ENCODE measurements at places on chromosomes 1 and 21.

- DNase-seq: no peak
These were observed 11.9 kb downstream of the RCSD1 start for GRCh38 chr1:167641786-167642500.

- no peak for DNase-seq
These were observed 15.5 kb upstream of the ACTRT2 start for GRCh38 chr1:3005771-3006170.

- no peak for DNase-seq
These were observed 413 bp downstream of the EFCAB7 start for GRCh38 chr1:63523738-63524137.

DNA sequence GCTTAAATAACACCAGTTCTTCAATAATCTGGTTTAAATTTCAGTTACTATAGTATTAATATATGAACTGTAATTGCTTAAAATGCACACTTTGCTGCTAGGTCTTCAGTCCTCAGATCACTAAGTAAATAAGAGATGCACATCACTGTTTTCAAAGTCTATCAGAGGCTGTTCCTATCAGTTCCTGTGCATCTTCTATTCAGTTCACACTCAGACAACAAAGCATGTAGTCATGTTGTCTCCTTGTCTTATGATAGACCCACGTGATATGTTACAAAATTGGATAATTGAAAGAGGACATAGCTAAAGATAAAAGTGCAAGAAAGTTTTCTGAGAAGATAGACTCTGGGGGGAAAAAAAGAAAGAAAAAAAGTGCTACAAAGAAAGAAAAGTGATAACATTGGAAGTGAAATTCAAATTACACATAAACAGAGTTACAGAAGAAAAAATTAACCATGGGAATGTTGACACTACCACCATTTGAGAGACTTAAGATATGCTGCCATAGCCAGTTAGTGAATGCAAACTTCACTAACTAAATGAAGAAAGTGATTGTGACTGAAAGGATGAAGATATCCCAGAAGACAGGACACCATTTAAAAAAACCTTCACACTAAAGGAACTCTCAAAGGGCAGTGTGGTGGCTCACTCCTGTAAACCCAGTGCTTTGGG, 33.9 kb upstream of the TSNAX start:
- no peak for DNase-seq

DNA sequence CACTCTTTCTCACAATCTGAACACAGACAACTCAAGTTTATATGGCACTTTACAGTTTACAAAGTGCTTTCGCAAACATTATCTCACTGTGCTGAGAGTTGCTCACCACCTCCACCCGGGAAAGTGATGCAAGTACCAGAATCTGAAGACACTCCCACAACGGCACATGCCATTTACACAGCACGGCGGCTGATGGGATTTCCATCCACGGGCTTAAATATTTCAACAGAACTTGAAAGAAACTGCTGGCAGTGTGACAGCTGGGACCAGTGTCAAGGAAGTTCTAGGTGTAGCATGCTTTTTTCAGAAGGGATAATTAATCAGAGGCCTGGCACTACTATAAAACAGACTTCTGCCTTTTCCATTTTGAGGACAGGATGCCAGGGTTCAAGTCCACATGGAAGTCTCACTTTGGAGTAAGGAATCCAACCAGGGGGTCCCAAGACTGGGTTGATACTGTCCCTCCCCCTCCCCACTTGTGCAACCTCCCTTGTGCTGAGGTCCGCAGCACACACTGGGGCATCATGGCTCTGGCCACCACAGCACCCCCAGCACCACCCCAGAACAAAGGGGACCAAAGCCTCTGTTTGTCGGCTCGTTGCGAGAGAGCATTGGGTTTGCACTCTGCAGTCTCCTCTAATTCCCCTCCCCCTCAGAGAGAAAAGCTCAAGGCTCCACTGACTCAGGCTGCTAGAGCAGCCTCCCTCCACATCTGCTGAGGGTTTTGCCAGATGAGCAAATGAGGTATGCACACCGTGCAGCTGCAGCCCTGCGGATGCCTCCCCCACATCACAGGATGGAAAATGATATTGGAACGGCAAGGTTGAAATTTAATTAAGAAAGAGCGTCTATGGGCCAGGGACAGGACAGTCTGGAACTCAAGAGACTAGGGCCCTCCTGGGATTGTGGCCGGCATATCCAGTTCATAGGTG, 154.9 kb downstream of the TGFBR3 start:
- DNase-seq: peak; percentile 76

GRCh38 chr1:154466921-154467417, 35.0 kb upstream of the TDRD10 start:
- DNase-seq: peak; percentile 47

GRCh38 chr1:69914976-69915765, 290.2 kb downstream of the LRRC40 start:
- no peak for DNase-seq

DNA sequence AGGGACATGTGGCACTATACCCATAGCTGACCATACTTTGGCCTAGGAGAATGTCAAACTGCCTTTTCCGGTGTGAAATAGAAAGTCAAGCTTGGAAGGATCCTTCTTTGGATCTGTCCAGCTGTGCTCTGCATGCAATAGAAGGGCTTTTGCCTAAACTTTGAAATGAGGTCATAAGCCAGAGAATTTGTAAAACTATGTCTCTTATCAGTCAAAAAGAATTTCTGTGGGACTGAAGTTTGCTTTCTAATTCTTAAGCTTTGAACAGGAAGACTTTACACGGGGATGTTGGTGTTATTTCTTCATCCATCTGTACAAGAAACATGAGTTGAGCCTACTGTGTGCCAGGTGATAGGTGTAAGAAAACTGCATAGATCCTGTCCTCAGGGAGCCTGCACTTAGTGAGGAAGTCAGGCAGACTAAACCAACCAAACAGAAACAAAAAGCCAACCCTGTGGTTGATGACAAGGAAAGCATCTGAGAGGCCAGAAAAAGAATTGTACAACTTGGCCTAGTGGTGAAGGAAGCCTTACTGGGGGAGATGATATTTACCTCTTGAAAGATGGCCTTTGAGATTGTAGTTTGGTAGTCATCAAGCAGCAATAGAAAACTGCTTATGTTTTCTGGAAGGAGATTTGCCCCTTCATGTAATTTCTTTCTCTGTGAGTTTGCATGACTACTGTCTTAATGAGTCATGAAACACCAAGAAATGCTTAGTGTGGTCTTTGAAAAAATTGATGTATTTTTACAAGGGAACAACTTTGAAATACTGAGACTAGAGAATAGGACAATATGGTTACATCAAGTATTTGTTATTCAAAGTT, 24.8 kb downstream of the TGFB2 start:
- DNase-seq: no peak

GRCh38 chr1:81804312-81804711, 3.6 kb downstream of the ADGRL2 start:
- no peak for DNase-seq

GRCh38 chr1:3441410-3441847, 13.0 kb upstream of the ARHGEF16 start:
- no peak for DNase-seq

DNA sequence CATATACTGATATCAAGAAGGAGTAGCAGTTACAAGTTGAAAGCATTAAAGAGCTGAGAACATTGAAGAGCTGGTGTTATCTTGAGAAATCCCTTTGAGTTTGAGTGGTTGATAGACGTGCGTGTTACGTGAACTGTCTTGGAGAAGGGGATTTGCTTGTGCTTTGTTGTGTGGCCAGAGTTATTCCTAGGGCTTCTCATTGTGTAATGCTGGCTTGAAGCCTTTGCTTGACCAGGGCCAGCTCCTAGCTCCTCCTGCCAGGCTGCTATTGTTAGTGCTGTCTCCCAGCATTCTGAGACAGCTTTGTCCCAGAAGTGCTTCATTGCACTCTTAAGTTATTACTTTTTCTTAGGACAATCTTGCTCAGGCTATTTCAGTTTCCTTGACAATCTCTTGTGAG, 116.2 kb upstream of the KCNK2 start:
- no peak for DNase-seq

DNA sequence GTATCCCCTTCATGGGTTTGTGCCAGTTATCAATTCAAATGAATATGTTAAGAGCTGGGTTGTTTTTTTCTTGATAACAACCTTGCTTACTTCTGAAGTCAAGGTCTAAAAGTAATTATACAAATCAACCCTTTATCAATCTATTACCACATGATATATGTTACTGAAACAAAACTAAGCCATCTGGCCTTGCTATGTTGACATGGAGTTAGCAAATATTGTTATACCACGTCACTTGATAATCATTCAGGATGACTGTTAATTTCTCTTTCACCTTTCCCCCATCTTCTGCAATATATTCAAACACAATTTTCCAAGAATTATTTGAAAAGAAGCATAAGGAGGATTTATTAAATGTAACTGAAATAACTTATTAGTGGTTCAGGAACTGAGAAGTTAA, 72.6 kb downstream of the DTL start:
- no peak for DNase-seq

- DNase-seq: no peak
These were observed 17.2 kb upstream of the SLAMF6 start for GRCh38 chr1:160539990-160540858.

- no peak for DNase-seq
These were observed 23.5 kb downstream of the TRIM62 start for GRCh38 chr1:33158366-33158765.

- DNase-seq: no peak
These were observed 12.8 kb downstream of the TMCC2 start for GRCh38 chr1:205240569-205240968.

DNA sequence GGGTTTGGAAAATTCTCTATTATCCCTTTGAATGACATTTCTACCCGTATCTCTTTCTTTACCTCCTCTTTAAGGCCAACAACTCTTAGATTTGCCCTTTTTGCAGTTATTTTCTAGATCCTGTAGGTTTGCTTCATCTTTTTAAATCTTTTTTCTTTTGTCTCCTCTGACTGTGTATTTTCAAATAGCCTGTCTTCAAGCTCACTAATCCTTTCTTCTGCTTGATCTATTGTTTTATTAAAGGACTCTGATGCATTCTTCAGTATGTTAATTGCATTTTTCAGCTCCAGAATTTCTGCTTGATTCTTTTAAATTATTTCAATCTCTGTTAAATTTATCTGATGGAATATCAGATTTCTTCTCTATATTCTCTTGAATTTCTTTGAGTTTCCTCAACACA, 324.3 kb downstream of the PLA2G4A start:
- DNase-seq: no peak

DNA sequence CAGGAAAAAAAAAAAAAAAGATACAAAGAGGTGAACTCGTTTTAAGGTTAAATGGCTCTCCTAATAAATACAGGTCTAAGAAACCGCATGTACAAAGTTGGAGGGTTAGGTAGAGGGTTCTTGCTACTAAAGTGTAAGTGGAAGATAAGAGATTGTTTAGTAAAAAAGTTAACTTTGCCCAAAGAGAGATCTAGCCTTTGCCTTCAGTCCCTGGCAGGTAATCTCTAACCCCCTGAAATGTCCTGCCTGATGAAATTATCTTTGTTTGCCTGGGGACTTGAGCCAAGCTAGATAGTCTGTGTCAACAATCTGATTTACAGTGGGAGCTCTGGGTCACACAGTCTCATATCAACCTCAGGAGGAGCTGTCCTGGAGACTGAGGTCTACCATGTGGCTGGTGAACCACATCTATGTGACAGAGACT, 57.6 kb downstream of the TRIM33 start:
- DNase-seq: no peak
